ENCODE measurements at places on chromosomes 11 and 22.

GRCh38 chr11:108983636-108984420 lies 319.0 kb downstream of the DDX10 start:
- DNase-seq = no peak

GRCh38 chr11:108616549-108616948 lies 23.0 kb upstream of the EXPH5 start:
- no peak for DNase-seq

- DNase-seq = no peak
Measured at GRCh38 chr11:19392847-19393518, 152.2 kb upstream of the E2F8 start.

- DNase-seq = no peak
Measured at GRCh38 chr11:76212086-76213035, 6.1 kb upstream of the WNT11 start.

- no peak for DNase-seq
Measured at GRCh38 chr11:128302425-128303186, 284.8 kb downstream of the ETS1 start.

DNA sequence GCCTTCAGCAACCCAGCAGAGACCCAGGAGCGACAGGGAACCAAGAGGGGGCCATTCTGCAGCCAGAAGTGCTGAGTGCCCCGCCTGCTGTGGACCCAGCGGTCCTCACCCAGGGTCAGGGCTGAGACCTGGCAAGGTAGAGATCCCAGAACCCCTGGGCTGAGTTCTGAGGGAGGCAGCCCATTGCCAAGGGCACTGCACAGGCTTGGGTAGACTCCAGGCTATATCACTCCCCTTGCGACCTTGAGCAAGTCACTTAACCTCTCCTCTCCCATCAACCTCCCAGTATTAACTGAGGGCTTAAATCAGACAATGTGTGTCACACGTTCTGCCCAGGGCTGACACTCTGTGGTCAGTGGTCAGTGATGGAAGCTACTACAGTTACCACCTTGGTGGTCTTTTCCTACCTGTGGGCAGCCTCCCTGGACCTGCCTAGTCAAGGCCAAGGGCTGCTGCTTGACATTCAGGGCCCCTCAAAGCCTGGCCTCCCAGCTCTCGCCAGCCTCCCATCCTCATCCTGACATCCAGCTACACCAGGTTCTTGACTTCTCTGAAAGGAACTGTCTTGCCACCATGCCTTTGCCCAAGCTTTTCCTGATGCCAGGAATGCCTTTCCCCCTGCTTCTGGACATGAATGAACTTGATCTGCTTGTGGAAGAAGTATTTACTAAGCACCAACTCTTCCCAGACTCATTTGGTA lies 8.2 kb downstream of the WNT11 start:
- no peak for DNase-seq

DNA sequence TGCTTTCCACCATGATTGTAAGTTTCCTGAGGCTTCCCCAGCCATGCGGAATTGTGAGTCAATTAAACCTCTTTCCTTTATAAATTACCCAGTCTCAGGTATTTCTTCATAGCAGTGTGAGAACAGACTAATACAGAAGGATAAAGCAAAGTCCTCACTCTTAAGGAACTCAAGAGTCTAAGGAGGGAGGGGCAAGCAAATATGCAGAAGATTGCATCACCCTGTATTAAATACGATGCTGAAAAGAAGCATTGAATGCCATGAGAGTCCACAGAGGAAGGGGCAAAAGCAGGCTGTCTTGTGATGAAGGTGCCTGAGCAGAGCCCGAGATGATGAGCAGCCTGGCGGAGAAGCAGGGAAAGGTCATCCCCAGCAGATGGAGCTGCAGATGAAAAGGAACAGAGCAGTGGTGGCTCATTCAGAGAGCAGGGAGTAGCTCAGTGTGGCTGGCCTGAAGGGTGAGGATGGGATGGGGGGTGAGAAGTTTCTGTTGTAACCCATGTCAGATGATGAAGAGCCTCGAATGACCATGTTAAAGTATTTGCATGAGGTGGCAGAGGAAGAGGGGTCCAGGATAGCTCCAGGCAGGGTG lies 6.3 kb upstream of the IZUMO1R start:
- no peak for DNase-seq

DNA sequence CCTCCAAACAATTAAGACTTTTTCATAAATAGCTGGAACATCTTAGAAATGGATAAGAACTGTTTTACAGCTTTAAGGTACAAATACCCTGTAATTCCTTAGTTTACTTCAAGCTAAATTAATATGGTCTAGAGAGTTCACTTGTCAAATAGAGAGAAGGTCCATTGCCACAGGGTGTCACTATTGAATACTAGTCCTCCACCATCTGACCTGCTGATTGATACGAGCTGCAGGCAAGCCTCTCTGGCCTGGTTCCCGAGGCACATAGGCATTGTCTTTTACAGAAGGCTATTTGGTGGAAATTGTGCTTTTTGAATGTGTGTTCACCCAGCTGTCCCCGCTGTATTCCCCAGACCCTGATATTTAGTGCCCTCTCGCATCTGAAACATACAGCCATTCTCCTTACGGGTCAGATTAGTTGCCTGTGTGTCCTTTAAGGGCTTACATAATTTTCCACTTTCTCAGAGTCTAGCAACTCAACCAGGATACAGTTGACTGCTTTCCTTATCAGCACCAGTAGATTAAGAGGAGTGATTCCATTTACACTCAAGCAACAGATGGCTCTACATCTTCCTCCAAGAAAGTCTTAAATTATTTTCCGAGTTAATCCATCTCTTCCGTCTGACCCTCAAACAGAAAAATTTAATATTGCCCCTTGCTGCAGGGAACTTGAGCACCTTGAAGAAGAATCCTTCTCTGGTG lies 788.8 kb upstream of the FAT3 start:
- DNase-seq = no peak

DNA sequence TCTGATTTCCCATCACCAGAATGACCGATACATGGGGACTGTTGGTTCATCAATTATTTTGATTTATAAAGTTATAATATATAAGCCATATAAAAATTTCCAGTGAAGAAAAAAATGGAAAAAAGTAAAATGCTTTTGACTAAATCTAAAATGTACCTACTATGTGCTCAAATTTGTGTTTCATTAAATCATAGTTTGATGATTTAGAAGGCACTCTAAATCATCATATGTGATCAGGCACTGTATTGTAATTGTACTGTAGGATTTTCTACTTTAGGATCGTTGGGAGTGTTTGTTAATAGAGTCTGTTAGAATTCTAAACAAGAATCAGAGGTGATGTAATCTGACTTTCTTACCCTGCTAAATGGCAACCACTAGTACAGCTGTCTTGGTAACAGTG lies 2.4 kb downstream of the LIN7C start:
- DNase-seq = no peak

- no peak for DNase-seq
Measured at GRCh38 chr11:21927628-21928027, 265.3 kb upstream of the ANO5 start.

GRCh38 chr11:3604167-3604566 lies 37.6 kb downstream of the ART5 start:
- DNase-seq = no peak

DNA sequence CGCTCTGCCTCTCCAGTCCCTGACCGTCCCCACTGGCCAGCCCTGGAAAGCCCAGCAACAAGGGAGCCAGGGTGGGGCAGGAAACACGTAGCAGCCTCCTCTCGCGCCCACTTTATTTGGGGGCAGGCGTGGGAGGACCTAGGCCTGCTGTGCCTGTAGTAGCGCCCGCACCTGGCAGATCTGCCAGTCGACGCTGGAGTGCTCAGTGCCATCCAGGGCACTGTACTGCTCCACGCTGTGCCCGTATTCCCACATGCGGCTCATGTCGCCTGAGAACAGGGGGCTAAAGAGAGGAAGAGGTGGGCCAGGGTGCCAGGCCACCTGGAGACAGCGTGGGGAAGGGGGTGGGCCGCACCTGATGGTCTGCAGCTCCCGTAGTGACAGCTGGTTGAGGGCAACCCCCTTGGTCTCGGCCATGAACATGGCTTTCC lies 17.0 kb upstream of the DRICH1 start:
- DNase-seq = no peak

- no peak for DNase-seq
Measured at GRCh38 chr22:35337932-35338331, 38.2 kb downstream of the TOM1 start.

- peak; percentile 45 for DNase-seq
Measured at GRCh38 chr11:14079011-14079410, 116.5 kb downstream of the SPON1 start.

Measured in CMK (cell line).